G401 (cell line): ENCODE measurements at places on chromosomes 1 and 21.

GRCh38 chr21:34704119-34704518, 35.3 kb downstream of the CLIC6 start:
- DNase-seq: no peak

- DNase-seq: no peak
Observed at GRCh38 chr1:43619996-43620920, 29.7 kb upstream of the KDM4A start.

DNA sequence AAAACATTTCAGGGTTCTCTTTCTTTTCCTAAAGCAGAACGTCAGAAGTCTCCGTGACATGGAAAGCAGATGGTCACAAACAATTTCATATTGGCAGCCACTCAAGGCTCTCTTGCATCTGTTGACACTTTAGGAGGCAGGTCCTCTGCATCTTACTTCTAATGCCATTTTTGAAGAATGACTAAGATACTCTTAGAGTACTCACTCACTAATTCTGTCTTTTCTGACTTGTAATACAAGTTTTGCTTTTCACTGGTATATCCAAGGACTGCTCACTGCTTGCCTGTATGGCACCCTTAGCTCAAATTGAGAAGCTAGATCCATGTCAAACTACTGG, 68.3 kb downstream of the PRRX1 start:
- DNase-seq: peak; percentile 68

- no peak for DNase-seq
Observed at GRCh38 chr21:30758306-30758705, 3.1 kb upstream of the KRTAP21-1 start.

DNA sequence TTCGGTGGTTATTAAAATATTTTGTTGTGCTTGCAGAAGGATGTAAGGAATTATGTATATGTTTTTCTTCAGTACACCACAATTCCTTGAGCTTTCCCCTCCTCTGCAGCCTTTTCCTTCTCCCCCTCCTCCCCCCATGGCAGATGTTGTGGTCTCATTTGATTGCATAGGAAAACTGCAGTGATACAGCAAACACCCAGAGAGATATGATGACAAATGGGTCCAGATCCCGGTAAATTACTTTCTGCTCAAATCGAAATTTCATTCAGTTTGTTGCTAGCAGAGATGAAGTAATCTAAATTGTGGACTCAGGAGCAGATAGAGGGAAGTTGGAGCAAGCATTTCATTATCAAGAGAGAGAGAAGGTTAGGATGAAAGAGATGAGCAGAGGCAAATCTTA, 9.9 kb downstream of the LMO4 start:
- DNase-seq: no peak

DNA sequence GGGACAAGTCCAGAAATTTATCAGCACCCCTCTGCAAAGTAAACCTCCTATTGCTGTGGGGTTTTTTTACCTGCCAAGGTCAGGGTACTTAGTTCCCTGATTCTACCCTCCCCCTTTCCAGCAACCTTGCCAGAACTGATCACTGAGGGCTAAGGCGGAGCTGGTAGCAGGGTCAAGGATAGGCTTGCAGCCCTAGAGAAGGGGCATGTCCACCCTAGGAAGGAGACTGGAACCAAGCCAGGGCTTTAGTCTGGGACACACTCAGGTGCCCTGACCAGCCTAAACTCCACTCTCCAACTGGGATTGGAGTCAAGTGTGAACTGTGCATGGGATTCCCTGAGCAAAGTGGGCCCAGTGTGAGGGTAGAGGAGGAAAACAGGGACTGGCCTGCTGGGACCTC, 6.5 kb upstream of the SLC26A9 start:
- DNase-seq: no peak

DNA sequence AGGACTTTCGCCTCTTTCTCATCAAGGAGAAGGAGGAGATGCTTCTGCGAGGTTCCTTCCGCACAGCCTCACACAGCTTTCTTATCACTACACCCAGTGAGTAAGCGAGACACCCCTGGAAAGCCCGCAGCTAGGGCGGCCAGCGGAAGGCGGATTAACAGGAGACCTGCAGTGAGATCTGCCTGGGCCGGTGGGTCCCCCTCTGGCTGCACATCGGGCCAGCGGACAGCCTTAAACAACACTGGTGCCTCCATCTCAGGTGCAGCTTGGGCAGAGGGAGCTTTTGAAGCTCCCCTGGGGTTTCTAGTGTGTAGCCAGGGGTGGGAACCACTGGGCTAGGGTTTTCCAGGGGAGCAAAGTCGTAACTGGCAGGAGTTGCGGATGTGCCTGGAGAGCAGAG, 17.5 kb upstream of the MTARC1 start:
- no peak for DNase-seq

GRCh38 chr1:47637111-47637685, 199.4 kb downstream of the FOXD2 start:
- DNase-seq: no peak

GRCh38 chr1:243488459-243489157, 232.8 kb downstream of the SDCCAG8 start:
- no peak for DNase-seq

DNA sequence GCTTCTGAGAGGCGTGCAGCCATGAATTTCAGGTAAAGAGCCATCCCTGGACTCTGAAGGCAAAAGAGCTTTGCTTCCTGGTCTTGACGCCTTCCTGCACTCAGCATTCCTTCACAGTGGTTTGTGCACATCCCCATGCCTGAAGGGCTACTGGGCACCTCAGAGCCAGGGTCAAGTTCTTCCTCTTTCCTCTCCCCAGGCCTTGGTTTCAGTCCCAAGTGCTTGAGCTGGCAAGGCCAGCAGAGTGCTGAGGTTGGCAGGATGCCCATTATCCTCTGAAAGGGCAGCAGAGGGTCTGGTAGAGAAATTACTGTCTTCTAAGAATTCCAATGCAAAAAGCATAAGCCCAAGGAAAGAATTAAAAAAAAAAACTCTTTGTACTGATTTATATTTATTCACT, 1064.9 kb downstream of the TTLL7 start:
- DNase-seq: peak; percentile 9
